ENCODE measurements at places on chromosomes 3 and 15. TPM values are rescaled to one million over a fixed set of nuclear protein-coding genes. Genes with fewer than 3 reads are reported as not detected.
A peak's percentile ranks its signal among the peaks of the same experiment; 100 is the strongest.

Gene SNX22
- under 0.01 TPM for total RNA-seq

Gene ALS2CL
- 1.4 TPM for total RNA-seq

Gene APBA2
- 27.8 TPM for total RNA-seq

Gene CCDC39
- not detected for total RNA-seq

Gene GCSAM
- not detected for total RNA-seq

Gene ZDHHC19
- total RNA-seq: not detected

Gene SLC22A13
- total RNA-seq: under 0.01 TPM

Gene SLC35G2
- 8.6 TPM for total RNA-seq

Gene WNT7A
- total RNA-seq: not detected

Gene NPTN
- total RNA-seq: 150 TPM

Gene PPP1R14D
- total RNA-seq: not detected

DNA sequence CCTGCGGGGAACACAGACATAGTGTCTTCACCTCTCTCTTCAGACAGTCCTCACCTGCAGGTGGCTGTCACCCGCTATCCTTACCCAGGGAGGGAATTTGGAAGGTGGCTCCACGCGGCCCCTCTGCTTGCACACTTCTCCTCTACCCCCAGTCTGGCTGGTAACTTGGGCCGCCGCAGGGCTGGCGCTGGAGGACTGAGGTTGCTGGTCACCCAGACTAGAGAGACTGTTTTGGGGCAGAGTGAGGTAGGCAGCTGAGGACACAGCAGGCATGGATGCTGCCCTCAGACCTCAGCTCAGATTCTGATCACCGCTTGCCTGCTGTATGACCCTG is 12.6 kb upstream of the IQSEC1 start:
- DNase-seq: no peak

DNA sequence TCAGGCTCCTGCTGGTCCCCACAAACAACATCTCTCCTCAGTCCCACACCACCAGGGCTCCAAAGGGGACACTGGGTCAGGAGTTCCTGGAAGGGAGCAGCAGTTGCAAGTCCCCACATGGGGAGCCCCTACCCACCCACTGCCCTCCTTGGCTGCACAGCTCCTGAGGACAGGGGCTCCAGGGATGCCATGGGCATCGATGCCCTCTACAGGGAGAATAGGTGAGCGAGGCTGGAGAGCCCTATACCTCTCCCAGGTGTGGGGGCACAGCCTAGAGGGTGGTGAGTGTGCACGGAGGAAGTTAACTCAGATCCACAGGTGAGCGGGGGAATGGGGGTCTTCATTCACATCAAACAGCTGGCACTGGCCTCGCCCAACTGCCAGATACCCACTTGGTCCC is 141.2 kb upstream of the LINGO1 start:
- no peak for DNase-seq

GRCh38 chr3:141915766-141916165 is 39.3 kb downstream of the ATP1B3 start:
- no peak for DNase-seq

DNA sequence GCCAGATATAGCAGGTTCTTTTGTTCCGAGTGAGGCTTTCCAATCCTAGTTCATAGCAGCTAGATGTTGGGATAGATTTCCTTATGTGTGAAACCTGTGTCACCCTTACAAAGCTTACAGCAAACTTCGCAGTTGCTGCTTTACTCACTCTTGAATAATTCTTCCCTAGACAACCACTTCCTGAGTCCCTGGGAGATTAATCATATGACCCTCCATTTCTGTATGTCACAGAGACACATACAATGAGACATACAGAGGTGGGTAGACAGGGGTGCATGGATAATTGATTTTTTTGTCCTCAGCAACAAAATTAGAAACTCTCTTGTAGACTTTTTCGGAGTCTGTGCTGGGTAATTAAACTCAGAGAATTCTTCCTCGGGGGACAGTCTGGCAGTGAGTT is 163.2 kb downstream of the NSUN3 start:
- peak; percentile 50 for DNase-seq

GRCh38 chr3:14792691-14793121 is 26.1 kb upstream of the FGD5 start:
- DNase-seq: no peak

- no peak for DNase-seq
Measured at GRCh38 chr15:76338486-76339304, 2.1 kb downstream of the ISL2 start.

DNA sequence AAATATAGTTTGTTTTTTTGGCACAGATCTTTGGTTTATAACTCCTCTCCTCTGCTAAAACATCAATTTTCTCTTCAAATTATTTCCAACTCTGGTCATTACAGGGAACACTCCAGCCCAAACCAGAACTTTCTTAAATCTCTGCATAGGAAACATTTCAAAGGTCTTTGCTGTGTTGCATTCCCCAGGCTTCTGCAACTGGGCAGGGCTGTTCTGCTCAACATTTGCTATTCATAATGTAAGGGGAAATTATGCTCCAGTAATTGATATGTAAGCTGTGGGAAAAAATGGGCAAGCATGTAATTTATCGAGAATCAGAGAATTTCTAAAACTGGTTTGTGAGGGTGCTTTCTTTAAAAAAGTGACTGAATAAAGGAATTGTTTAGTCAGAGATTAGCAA is 410.4 kb downstream of the TUSC7 start:
- DNase-seq: no peak

GRCh38 chr15:36954486-36954885 is 145.9 kb downstream of the MEIS2 start:
- DNase-seq: peak; percentile 62

DNA sequence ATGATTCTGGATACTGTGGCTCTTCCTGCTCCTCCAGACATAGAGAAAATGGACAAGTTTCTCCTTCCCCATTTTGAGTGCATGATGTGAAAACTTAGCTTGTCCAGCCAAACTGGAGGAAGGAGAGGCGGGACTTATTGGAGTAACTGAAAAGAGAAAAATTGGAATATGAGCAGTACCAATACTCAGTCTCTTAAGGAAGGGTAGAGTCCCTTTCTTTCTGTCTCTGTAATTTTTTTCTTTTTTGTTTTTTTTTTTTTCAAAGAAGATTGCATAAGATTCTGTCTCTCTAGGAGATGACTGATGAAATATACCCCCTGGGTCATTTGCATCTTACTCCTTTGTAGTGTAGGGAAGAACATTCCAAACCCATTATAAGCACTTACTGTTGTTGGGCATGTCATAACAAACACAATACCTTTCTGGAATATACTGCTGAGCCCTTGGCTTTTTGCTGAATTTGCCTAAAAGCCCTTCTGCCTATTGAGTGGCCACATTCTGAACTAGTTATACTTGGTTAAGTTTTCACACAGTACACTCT is 498.1 kb upstream of the TPRG1 start:
- peak; percentile 72 for DNase-seq

DNA sequence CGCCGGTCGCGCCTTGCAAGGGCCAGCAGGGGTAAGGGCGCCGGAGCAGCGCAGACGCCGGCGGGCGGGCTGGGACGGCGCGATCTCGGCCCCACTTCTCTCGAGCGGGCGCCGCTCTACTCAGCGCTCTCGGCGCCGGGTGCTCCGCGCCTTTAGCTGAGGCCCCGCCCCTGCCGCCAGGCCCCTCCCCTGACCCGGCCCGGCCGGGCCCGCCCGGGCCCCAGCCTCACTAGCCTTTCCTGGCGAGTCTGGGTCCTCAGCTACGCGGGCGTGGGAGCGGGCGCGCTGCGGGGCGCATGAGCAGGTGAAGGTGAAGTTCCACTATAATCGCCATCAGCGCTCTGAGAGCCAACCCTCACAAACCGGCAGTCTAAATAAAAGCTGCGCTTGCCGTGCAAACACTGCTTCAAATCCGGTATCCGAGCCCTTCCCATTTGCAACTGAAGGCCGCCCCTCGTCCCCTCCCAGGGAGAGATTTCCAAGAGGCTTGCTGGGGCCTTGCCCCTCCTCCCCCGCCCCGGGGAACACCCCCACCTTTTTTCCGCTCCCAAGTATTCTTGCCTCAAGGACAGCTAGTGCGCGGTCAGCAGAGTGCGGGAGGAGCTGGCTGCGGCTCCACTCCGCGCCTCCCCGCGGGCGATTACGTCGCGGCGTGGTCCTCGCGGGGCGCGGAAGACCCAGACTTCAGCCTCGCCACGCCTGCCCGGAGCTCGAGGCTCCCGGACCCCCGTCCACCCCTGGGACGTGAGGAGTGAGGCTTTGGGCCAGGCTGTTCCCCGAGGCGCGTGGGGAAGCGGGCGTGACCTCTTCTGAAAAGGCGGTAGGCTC is at the start of gene RPP25:
RPP25 (minus strand) TSS at position 125 of the 828 bp plus-strand sequence. CDS start 189 bp downstream, outside the sequence.
- peak; percentile 21 for DNase-seq

GRCh38 chr15:99682455-99682854 is 50.8 kb downstream of the LYSMD4 start:
- peak; percentile 95 for DNase-seq

GRCh38 chr15:88637436-88637835 is 1.4 kb upstream of the ISG20 start:
- DNase-seq: no peak

GRCh38 chr3:137642831-137643230 is 121.3 kb upstream of the SOX14 start:
- DNase-seq: no peak

- DNase-seq: no peak
Measured at GRCh38 chr15:99921101-99921500, 187.9 kb upstream of the LYSMD4 start.

DNA sequence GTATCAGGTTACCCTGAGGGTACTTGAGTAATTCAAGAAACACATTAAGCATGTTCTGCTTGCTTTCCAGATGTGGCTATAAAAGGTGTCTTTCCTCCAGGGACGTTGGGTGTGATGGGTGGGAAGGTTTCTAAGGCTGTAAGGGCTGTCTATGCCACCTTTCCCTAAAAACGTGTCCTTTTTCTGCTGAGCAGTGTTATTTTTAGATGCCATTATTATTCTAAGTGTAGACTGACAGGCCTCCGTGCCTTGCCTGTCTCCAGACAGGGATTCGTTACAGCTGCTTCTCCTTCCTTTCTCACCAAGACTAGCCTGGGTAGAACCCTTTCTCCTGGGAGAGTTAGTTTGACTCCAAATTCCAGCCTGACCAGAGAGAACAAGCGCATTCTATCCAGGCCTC is 26.8 kb upstream of the RHO start:
- DNase-seq: no peak

GRCh38 chr15:40593588-40594428 is at the start of gene KNL1:
TSS of gene KNL1 (plus strand) at chr15:40594249. CDS start at chr15:40602932, 8,683 bp downstream.
- peak; percentile 90 for DNase-seq

DNA sequence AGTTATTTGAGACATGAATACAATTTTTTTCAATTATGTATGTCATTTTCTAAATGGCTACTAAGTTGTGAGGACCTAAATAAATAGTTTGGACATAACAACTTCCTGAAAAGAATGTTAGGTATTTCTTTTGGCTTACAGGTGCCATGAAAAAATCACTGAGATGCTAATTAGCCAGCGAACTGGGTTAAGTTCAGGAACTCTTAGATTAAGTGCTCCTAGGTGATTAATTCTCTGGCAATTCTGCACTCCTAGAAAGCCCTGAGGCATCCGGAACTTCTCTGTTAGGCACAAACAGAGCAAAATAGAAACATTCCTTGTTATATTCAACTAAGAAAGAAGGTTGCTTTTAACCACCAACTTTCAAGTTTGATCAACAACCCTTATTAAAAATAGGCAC is 192.3 kb downstream of the STAG1 start:
- DNase-seq: no peak

DNA sequence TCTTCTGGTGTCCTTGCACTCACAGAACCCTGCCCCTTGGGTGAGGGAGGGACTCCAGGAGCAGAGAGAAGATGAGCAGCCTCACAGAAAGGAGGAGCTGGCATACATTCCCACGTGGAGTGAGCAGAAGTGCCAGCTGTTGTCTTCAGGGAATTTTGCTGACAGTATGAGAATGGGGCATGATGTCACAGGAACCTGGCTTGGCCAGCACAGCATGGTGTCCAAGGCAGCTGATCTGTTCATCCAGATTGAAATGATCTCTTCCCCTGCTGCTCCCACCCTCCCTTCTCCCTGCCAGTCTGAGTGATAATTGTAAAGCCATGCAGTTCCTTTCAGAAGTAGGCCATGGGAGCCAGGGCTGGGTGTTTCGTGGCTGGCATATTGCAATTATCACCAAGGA is 53.3 kb downstream of the GJD2 start:
- DNase-seq: no peak

GRCh38 chr3:196501316-196502044 is 2.1 kb downstream of the RNF168 start:
- peak; percentile 53 for DNase-seq

DNA sequence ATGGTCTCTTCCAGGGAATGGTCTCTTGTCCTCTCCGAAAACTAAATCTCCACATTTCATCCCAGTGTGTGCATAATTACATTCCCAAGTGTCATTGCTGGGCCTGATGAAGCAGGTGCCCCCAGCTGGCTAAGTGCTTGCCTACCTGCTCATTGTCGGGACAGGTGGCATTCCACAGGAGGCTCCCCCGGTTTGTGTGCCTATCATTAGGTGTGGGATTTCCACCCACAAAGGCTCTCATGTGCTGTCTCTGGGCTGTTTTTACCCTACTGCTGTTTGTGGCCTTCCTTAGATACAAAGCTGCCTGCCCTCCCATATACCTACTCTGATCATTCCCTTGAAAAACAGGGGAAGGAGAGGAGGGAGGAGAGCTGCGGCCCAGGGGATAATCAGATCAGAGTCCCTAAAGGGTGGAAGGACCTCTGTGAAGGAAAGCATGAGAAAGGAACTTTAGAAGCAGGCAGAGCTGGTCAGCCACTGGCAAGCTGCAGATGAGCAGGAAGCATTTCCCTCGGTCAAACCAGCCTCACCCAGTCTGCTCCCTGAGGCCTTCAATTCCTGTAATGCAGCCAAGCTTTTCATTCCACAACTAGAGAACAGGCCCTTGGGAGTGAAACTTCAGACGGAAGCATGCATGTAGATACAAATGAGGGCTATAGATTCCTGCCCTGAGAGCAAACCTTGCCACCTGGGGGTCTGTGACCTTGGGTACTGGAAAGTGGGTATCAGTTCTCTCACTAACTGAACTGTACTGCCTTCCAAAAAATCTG is 60.7 kb upstream of the HEG1 start:
- DNase-seq: peak; percentile 77

All from IMR-90 (cell line).